ENCODE measurements at places on chromosomes 4 and X. TPM values are rescaled to one million over a fixed set of nuclear protein-coding genes. Genes with fewer than 3 reads are reported as not detected.
A peak's percentile ranks its signal among the peaks of the same experiment; 100 is the strongest.

The EDA2R gene
- total RNA-seq, result 1.7 TPM

The TEX11 gene
- total RNA-seq, result not detected

The TEX13D gene
- not detected for total RNA-seq

The NAA11 gene
- total RNA-seq, result not detected

The TMEM192 gene
- 18.3 TPM for total RNA-seq

The SLIT2 gene
- 6.0 TPM for total RNA-seq

GRCh38 chr4:110415041-110415440 is 60.9 kb upstream of the ENPEP start:
- H3K27me3 ChIP-seq, result no peaks in the 10 kb centered on the region
- H3K27ac ChIP-seq, result peak overlapping the region; percentile 11
- H3K36me3 ChIP-seq, result no peaks in the 10 kb centered on the region
- no peak for DNase-seq
- H3K4me1 ChIP-seq, result no peaks in the 10 kb centered on the region

GRCh38 chr4:82606622-82607021 is 44.8 kb upstream of the TMEM150C start:
- no peaks in the 10 kb centered on the region for H3K4me1 ChIP-seq
- no peak overlapping the region for H3K27ac ChIP-seq
- H3K27me3 ChIP-seq, result no peaks in the 10 kb centered on the region
- DNase-seq, result no peak

DNA sequence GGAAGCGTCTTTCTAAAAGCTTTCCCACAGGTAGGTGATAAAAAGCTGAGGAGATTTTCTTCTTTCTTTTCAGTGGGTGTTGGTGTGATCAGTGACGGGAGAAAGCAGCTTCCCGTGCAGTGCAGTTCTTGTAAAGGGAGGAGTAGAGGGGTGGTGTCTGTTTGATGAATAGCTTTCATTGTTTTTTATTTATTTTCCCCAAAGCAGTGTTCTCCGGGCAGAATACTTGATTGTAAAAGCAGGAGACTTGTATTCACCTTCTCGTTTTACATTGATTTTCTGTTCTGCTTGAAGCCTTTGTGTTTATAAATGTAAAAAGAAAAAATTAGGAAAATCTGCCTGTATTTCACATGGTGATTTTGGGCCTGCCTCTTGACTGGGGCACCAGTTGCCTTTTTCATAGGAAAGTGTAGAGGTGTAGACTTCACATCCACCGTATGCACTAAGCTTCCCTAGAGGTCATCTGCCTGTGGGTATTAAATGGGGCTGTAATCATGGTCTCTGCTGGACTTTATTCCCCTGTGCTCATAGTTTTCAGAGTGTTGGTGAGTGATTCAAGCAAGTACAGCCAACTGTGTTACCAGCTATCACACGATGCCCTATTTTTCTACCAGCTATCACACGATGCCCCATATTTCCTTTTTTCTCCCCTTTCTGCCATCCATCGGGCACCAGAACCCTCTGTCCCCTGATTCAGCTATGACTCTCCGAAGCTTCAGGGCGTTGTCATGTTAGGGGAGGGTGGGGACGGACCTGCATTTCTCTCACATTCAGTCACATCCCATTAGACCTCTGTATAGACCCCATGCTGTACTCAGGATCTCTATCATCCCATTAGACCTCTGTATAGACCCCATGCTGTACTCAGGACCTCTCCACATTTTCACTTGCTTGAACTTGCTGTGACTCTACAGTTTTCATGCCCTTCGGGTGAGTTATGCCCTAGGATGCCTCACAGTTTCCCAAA is 526.5 kb downstream of the TRIML1 start:
- H3K4me1 ChIP-seq, result no peaks in the 10 kb centered on the region
- H3K27me3 ChIP-seq, result no peaks in the 10 kb centered on the region
- H3K4me3 ChIP-seq, result no peak overlapping the region
- no peaks in the 10 kb centered on the region for H3K36me3 ChIP-seq
- H3K27ac ChIP-seq, result no peak overlapping the region

DNA sequence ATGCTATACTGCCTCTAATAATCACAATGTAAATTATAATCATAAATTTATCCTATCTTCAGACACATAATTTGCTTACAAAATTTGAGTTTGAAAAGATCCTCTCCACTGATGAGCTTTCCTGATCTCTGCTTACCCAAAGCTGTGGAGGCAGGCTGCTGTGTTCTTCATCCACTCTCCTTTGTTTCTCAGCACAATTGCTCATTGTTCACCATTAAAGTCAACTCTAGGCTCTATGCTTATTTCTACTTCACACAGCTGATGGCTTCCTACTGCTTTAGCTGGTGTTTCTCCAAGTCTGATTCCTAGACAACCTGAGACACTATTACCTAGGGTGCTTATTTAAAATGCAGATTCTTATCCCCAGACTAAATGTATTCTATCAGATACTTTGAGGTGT is 319.7 kb downstream of the PCDH18 start:
- no peaks in the 10 kb centered on the region for H3K27me3 ChIP-seq
- no peak overlapping the region for H3K27ac ChIP-seq
- H3K36me3 ChIP-seq, result no peaks in the 10 kb centered on the region
- no peak overlapping the region for H3K4me3 ChIP-seq
- no peak for DNase-seq
- no peaks in the 10 kb centered on the region for H3K4me1 ChIP-seq

DNA sequence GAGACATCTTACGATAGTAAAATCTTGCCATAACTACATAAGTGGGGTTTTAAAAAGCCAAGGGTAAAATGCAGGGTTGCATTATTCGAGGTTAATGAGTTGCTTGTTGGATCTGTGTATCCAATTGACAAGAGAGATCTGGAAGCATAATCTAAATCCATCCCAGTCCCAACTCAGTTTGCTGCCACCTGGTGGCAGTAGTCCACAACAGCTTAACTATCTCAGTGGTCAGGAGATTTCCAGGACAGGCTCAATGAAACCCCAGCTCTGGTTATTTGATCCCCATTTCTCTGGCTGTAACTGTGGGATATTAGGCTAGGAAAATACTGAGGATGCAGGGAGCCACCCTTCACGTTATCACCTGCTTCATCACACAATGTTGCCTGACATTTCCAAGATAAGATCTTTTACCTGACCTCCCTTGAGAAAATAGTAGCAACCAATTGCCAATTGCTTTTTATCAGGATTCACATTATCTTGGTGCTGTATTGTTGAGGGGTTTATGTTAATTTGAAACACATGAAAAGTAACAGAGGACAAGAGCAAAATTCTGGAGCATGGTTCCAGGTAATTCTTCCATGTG is 88.2 kb upstream of the TNIP3 start:
- H3K27ac ChIP-seq, result no peak overlapping the region
- peak; percentile 32 for DNase-seq
- no peaks in the 10 kb centered on the region for H3K36me3 ChIP-seq
- H3K4me1 ChIP-seq, result no peaks in the 10 kb centered on the region
- no peaks in the 10 kb centered on the region for H3K27me3 ChIP-seq

DNA sequence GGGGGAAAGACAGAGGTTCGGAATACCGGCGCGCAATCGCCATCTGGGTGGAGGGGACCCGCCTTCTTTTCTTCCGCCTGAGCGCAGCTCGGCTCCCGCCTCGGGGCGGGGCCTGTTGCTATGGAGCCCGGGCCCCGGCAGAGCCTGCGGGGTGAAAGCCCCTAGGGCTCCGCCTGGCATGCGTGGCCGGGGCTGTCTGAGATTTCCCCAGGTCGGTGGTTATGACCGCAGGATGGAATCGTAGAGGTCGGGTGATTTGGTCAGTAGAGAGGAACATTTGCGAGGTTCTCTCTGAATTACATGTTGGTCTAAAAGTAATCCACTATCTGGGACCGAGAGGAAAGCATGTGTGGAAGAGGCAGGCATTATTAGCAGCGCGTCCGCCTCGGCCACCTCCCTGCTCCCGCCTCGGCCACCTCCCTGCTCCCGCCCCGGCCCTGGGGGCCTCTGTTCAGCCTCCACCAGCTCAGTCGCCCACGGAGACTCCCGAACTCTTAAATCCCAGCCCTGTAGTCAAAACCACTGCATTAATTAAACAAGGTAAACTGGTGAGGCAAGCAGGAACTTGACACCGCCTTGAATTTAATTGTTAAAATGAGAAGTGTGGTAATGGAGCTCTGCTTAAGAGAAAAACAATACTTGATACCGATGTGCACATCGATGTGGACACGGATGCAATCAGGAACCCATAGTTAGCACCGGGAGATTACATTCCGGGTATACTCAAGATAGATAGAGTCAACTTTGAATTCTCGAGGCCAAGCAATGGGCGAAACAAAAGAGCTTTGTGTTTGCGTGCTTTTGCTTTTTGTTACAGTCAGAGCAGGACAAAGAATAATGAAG is 45.2 kb downstream of the TRIM2 start:
- peak; percentile 74 for DNase-seq
- no peaks in the 10 kb centered on the region for H3K36me3 ChIP-seq
- peak overlapping the region; percentile 80 for H3K27ac ChIP-seq
- H3K27me3 ChIP-seq, result no peaks in the 10 kb centered on the region

- peak overlapping the region; percentile 40 for H3K4me3 ChIP-seq
- peak overlapping the region; percentile 65 for H3K27ac ChIP-seq
- no peaks in the 10 kb centered on the region for H3K36me3 ChIP-seq
- H3K27me3 ChIP-seq, result peaks cover 7% of the 10 kb centered on the region
These were observed 210.7 kb downstream of the PDGFRA start for GRCh38 chr4:54439831-54440243.

DNA sequence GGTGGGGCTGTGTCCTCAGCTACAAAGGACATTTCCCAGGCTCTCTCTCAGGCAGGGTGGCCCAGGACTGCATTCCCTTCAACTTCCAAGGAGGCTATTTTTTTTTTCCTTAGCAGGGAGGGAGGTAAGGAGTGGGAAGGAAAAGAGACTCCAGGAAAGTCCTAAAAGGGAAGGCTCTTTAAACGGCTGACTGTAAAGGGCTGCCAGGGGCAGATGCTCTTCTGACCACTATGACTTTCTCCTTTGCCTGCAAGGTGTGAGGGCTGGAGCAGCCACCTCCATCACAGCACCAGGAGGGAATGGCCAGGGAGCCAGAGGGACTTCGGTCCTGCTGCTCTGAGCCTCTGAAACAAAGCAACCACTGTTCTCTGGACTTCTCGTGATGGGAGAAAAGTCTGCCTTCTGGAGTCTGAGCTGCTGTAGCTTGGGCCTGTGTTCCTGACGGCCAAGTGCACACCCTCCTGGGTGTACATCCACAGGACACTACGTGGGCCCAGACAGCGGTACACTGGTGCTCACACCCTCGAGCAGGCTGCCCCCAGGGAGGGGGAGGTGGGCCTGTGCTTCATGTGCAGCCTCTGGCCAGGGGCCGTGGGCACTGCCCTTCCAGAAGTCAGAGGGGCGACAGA is 17.9 kb downstream of the NAT8L start:
- DNase-seq, result no peak
- H3K4me1 ChIP-seq, result no peaks in the 10 kb centered on the region
- no peaks in the 10 kb centered on the region for H3K27me3 ChIP-seq
- H3K36me3 ChIP-seq, result no peaks in the 10 kb centered on the region
- no peak overlapping the region for H3K27ac ChIP-seq
- no peak overlapping the region for H3K4me3 ChIP-seq

DNA sequence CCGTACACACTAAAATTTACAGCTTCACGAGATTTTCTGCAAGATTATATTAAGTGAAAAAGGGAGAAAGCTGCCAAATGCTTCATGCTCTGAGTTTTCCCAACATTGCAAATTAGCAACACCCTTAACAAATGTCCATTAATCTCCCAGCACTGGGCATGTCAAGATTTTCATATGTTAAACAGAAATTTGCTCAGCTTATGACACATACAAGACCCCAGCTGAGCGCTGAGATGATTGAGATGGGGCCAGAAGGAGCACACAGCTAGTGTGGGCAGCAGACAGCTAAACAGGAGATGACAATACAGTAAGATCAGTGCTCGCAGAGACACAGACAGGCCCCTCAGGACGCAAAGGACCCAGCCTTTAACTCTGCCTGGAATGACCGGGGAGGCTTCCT is 208.8 kb downstream of the STK32B start:
- no peaks in the 10 kb centered on the region for H3K36me3 ChIP-seq
- H3K4me1 ChIP-seq, result no peaks in the 10 kb centered on the region
- no peak overlapping the region for H3K27ac ChIP-seq
- peaks cover 40% of the 10 kb centered on the region for H3K27me3 ChIP-seq

GRCh38 chr4:174324236-174324635 is 40.5 kb downstream of the CEP44 start:
- no peak overlapping the region for H3K4me3 ChIP-seq
- DNase-seq, result no peak
- H3K27me3 ChIP-seq, result no peaks in the 10 kb centered on the region
- H3K36me3 ChIP-seq, result peaks cover 5% of the 10 kb centered on the region

GRCh38 chr4:61152433-61152832 is 47.7 kb upstream of the ADGRL3 start:
- no peak for DNase-seq
- H3K4me3 ChIP-seq, result no peak overlapping the region
- no peaks in the 10 kb centered on the region for H3K4me1 ChIP-seq
- H3K27me3 ChIP-seq, result no peaks in the 10 kb centered on the region

- H3K27ac ChIP-seq, result peak overlapping the region; percentile 53
- no peaks in the 10 kb centered on the region for H3K27me3 ChIP-seq
- H3K36me3 ChIP-seq, result peaks cover 65% of the 10 kb centered on the region
These were observed 95.4 kb downstream of the TNIP2 start for GRCh38 chr4:2660596-2661211.

- DNase-seq, result no peak
- H3K4me1 ChIP-seq, result no peaks in the 10 kb centered on the region
These were observed 65.7 kb upstream of the TTC29 start for GRCh38 chr4:147011411-147011810.

GRCh38 chr4:113550510-113550909 is 211.0 kb downstream of the CAMK2D start:
- no peak for DNase-seq
- H3K36me3 ChIP-seq, result peaks cover 7% of the 10 kb centered on the region
- H3K27me3 ChIP-seq, result no peaks in the 10 kb centered on the region
- peaks cover 51% of the 10 kb centered on the region for H3K4me1 ChIP-seq

GRCh38 chrX:81168391-81168790 is 33.3 kb downstream of the HMGN5 start:
- H3K27ac ChIP-seq, result no peak overlapping the region
- no peaks in the 10 kb centered on the region for H3K36me3 ChIP-seq

GRCh38 chr4:173056271-173056670 is 112.3 kb upstream of the GALNT7 start:
- no peak for DNase-seq
- H3K4me1 ChIP-seq, result peaks cover 10% of the 10 kb centered on the region
- H3K27ac ChIP-seq, result peak overlapping the region; percentile 47
- peaks cover 5% of the 10 kb centered on the region for H3K27me3 ChIP-seq

GRCh38 chr4:37662861-37663390 is 23.2 kb downstream of the RELL1 start:
- no peaks in the 10 kb centered on the region for H3K36me3 ChIP-seq
- peak overlapping the region; percentile 72 for H3K27ac ChIP-seq
- DNase-seq, result peak; percentile 37
- H3K4me3 ChIP-seq, result peak overlapping the region; percentile 38

Data from left ventricle myocardium inferior (tissue), 1 donor.